ENCODE measurements at places on chromosomes 11 and 22. TPM values are rescaled to one million over a fixed set of nuclear protein-coding genes. Genes with fewer than 3 reads are reported as not detected.

The TEX54 gene
- polyA plus RNA-seq, result 40.7 TPM

The APOA5 gene
- polyA plus RNA-seq, result not detected

The OR52A1 gene
- polyA plus RNA-seq, result not detected

The NPAS4 gene
- 0.09 TPM for polyA plus RNA-seq

The GVQW3 gene
- 11.0 TPM for polyA plus RNA-seq

The PMM1 gene
- polyA plus RNA-seq, result 82.2 TPM

The HORMAD2 gene
- 45.2 TPM for polyA plus RNA-seq

The FAM83F gene
- 57.7 TPM for polyA plus RNA-seq

The TSSK2 gene
- polyA plus RNA-seq, result 205 TPM

The P2RX3 gene
- polyA plus RNA-seq, result 8.5 TPM

The CRYBB2 gene
- polyA plus RNA-seq, result 2.4 TPM

The CWC15 gene
- polyA plus RNA-seq, result 101 TPM

The PLAAT4 gene
- polyA plus RNA-seq, result 35.0 TPM

The LRP4 gene
- polyA plus RNA-seq, result 7.8 TPM

The KRTAP5-8 gene
- not detected for polyA plus RNA-seq

The KCTD14 gene
- polyA plus RNA-seq, result 3.8 TPM

The MRPL16 gene
- polyA plus RNA-seq, result 65.8 TPM

The ALX4 gene
- polyA plus RNA-seq, result 0.58 TPM

The ARHGAP42 gene
- 10.4 TPM for polyA plus RNA-seq

The OR56A1 gene
- polyA plus RNA-seq, result not detected

The CBLIF gene
- 0.54 TPM for polyA plus RNA-seq

The SCGB1A1 gene
- polyA plus RNA-seq, result not detected

The APLP2 gene
- 159 TPM for polyA plus RNA-seq

The HOATZ gene
- polyA plus RNA-seq, result 50.1 TPM

The GRM5 gene
- 2.8 TPM for polyA plus RNA-seq

The RPL27A gene
- polyA plus RNA-seq, result 1,052 TPM

The CRYBB3 gene
- polyA plus RNA-seq, result 0.67 TPM

The C11orf52 gene
- 1.6 TPM for polyA plus RNA-seq

The GSTT2B gene
- polyA plus RNA-seq, result 1.4 TPM

The SLC39A13 gene
- 99.2 TPM for polyA plus RNA-seq

The OR51A7 gene
- not detected for polyA plus RNA-seq

The FGF3 gene
- not detected for polyA plus RNA-seq

The CNIH2 gene
- 17.3 TPM for polyA plus RNA-seq

The NXPE4 gene
- polyA plus RNA-seq, result not detected

The DAGLA gene
- polyA plus RNA-seq, result 5.1 TPM

The TMPRSS6 gene
- polyA plus RNA-seq, result 4.0 TPM

The PIH1D2 gene
- 97.8 TPM for polyA plus RNA-seq

The RBMXL2 gene
- polyA plus RNA-seq, result 103 TPM

The LDHAL6A gene
- 13.0 TPM for polyA plus RNA-seq

The CHKA gene
- polyA plus RNA-seq, result 180 TPM

The TRPM5 gene
- polyA plus RNA-seq, result 0.46 TPM

The OVOL1 gene
- polyA plus RNA-seq, result 72.4 TPM

The MMP12 gene
- 0.61 TPM for polyA plus RNA-seq

The BATF2 gene
- 2.7 TPM for polyA plus RNA-seq

The TLCD5 gene
- 7.9 TPM for polyA plus RNA-seq

The TST gene
- 18.2 TPM for polyA plus RNA-seq

The MMP10 gene
- polyA plus RNA-seq, result 1.1 TPM

The KRTAP5-11 gene
- polyA plus RNA-seq, result not detected

The PIM3 gene
- 50.8 TPM for polyA plus RNA-seq

The MUC5AC gene
- 0.32 TPM for polyA plus RNA-seq

The ART5 gene
- 50.8 TPM for polyA plus RNA-seq

The HPS5 gene
- polyA plus RNA-seq, result 44.0 TPM

The PDE2A gene
- 14.1 TPM for polyA plus RNA-seq

The LRRC74B gene
- 8.7 TPM for polyA plus RNA-seq

The KIAA1671 gene
- polyA plus RNA-seq, result 16.8 TPM

The CHRNA10 gene
- polyA plus RNA-seq, result 1.8 TPM

The CCDC81 gene
- polyA plus RNA-seq, result 16.0 TPM

The DERL3 gene
- polyA plus RNA-seq, result 48.7 TPM

The KDELR3 gene
- 10.4 TPM for polyA plus RNA-seq

Data from testis (tissue), 5 donors.